Upper lobe of left lung (tissue), 6 donors: ENCODE measurements at places on chromosomes 12 and 14. TPM values are rescaled to one million over a fixed set of nuclear protein-coding genes. Genes with fewer than 3 reads are reported as not detected.

Gene RSRC2
- 114 TPM for total RNA-seq

DNA sequence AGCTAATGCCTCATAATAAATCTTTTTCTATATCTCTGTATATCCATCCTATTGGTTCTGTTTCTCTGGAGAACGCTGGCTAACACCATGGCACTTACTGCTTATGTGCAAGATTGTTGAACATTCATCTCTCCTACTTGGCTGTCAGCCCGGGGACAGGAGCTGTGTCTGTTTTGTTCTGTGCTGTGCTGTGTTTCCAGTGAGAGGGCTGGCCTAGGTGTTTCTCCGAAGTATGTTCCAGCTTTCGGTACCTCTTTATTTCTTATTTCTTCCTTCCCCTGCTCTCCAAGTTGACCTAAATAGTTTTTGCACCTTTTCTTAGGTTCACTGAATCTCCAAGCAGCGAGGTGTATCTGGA lies 18.8 kb upstream of the NR4A1 start:
- no peak for DNase-seq

Gene RASAL1
- total RNA-seq: 0.27 TPM

DNA sequence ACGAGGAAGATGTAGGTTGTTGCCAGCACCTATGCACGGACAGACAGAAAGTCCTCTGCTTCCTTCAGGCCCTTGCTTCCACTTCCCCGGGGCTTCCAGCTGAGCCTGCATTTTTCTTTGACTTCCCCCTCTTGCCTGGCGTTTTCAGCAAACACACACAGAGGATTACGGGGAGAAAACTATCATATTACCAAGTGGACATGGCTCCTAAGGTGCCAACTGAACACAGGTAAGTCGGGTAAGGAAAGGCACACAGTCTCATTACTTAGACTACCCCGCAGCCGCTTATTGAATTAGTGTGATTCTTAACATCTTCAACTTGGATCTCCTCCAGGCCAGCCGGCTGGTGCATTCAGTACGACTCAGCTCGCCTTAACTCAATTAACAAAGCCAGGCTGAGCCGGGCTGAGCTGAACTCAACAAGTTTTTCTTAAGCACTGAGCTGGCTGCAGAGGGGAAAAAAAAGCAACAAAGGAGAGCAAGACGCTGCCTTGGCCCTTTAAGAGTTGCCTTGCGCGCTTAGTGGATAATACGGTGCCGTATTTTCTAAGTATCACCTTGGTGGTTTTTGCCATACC lies 19.2 kb upstream of the MAP1LC3B2 start:
- DNase-seq: no peak

Gene RPL10L
- not detected for total RNA-seq

DNA sequence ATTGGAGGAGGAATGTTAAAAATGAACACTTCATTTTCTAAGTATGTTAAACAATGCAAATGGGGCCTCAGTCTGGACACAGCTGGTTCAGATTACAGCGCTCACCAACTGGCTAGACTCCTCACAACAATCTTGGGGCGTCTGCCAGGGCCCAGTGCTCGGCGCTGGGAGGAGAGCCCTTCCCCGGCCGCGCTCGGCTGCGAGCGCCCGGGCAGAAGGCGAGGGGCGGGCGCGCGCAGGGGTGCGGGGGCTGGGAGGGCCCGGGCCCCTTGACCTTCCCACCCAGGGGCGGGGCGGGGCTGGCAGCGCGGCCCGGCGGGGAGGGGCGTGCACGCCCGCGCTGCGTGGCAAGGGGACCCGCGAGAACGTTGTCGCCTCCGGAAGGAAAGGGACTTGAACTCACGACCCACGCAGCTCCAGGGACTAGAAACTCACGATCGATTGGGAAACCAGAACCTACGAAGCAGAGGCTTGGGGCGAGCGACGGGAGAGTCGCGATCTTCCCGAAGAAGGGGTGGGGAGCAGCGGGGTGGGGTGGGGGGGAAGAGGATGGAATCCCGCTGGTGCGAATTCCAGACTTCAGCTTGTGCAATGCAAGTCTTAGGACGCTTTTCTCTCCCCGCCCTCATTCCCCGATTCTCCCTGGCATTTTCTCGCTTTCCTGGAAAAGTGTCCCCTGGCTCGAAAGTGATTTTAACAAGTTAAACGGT lies at the start of gene FBLN5:
Gene FBLN5, minus strand, starts transcription at position 220 of the 710 bp plus-strand sequence. CDS start 465 bp downstream, outside the sequence.
- DNase-seq: peak; percentile 94

Gene CLEC2A
- not detected for total RNA-seq

Gene TSPAN19
- total RNA-seq: not detected

GRCh38 chr14:59332727-59333126 lies 132.5 kb downstream of the GPR135 start:
- peak; percentile 29 for DNase-seq

Gene TAS2R31
- 0.81 TPM for total RNA-seq

DNA sequence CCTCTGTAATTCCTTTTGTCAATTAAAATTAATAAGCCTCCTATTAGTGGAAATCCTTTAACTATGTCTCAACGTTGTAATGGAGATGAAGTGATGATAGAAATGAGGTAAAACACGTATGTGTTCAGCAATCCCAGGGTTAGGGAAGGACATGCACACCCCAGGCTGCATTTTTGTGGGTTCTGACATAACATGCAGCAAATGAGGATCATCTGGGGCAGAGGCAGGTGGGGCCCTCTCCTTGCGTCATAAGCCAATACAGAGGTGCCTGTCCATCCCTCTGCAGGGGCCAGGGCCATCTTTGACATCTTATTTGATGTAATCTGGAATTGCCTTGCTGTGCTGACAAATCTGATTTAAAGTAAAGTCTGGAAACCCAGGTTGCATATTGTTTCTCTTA lies 73.2 kb downstream of the MYRFL start:
- DNase-seq: no peak

Gene MANSC4
- not detected for total RNA-seq

GRCh38 chr12:120362516-120363273 lies 6.3 kb downstream of the MSI1 start:
- no peak for DNase-seq

Gene VDR
- total RNA-seq: 26.3 TPM

Gene OR4E2
- total RNA-seq: not detected

DNA sequence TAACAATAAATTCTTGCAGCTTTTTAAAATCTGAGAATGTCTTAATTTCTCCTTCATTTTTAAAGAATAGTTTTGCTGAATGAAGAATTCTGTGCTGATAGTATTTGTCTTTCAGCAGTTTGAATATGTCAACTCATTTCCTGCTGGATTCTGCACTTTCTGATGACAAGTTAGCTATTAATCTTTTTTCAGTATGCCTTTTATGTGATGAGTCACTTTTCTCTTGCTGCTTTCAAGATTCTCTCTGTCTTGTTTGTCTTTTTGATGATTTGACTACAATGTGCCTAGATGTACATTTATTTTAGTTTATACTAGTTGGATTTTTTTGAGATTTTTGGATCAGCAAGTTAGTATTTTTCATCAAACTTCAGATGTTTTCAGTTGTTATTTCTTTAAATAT lies 87.9 kb upstream of the AVPR1A start:
- DNase-seq: no peak

DNA sequence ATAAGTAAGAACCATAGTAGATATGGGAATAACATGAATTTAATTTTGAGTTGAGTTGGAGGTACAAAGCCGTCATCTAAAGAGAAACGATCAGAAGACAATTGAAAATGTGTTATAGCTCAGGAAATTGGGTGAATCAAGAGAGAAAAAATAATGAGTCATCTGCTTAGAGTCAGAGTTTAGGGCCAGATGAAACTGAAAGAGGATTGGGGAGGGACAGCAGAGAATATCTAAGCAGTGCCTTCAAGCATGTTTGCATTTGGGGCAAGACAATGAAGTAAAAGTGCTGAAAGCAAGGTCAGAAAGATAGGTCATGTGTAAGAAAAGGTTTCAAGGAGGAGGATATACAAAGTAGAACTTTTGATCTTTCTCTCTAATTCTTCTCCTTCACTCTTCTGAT lies 49.4 kb downstream of the SLC15A5 start:
- DNase-seq: no peak

DNA sequence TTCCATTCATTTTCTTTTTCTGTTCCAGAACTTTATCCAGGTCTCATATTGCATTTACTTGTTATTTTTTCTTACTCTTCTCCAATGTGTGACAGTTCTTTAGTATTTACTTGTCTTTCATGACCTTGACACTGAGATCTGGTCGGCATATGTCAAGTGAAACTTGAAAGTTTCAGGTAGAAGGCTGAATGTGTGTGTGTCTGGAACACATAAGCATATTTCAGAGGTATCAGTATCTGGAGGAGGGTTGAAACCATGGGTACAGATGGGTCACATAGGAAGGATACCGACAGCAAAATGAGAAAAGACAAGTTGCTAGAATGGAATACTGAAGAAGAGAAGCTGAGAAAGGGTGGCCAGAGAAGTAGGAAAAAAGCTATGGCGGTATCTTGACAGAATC lies 22.5 kb upstream of the PTGDR start:
- no peak for DNase-seq

Gene ENDOU
- total RNA-seq: 0.14 TPM
